Stimulated activated CD4-positive, alpha-beta T cell treated with anti-CD3 and anti-CD28 coated beads, TNF-alpha, amount 100 ng/mL, for 4 hours (primary cell): ENCODE measurements at places on chromosomes 16 and 17.

DNA sequence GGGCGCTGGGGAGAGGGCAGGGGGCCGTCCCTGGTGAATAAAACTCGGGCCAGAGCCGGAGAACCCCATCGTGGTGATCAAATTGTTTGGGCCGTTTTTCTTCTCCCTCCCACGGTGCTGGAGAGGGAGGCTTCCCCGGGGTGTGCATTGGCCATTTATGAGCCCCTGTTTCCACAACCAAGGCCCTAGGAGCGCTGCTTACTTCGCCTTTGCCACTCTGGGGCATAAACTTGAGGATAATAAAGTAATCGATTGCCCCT is 544 bp downstream of the CCP110 start:
- no peak for DNase-seq

- DNase-seq, result no peak
Measured at GRCh38 chr16:12461971-12462370, 341.7 kb downstream of the CPPED1 start.

DNA sequence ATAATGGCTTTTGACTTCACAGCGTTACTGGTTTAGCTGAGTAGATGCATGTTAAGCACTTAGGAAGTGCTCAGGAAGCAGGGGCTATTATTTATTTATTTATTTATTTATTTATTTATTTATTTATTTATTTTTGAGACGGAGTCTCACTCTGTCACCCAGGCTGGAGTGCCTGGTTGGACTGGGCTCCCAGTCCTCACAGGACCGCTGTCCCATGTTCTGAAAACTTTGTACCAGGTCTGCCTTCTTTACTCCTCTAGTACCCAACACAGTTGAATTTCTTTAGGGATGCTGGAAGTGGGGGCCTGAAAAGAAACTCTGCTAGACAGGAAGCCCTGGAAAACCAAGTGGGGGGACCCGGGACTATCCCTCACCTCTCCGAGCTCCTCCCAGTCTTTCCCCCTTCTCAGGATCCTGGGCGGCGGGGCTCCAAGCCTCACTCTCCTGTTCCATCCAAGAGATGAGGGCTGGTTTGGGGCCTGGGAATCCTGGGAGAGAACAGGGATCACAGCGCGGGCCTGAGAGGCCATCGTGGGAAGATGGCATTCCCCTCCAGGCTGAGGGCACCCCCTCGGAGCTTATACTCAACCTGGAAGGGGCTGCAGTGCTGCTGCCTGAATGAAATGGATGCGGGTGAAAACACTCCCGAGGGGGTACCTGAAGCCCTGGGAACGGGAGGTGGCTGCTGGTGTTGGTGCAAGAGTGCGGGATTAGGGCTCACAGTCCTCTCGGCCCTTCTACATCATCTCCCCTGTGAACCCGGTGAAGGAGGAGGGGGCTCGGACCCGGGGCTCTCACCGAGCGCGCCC is 674 bp downstream of the ZNF688 start:
- DNase-seq, result no peak

DNA sequence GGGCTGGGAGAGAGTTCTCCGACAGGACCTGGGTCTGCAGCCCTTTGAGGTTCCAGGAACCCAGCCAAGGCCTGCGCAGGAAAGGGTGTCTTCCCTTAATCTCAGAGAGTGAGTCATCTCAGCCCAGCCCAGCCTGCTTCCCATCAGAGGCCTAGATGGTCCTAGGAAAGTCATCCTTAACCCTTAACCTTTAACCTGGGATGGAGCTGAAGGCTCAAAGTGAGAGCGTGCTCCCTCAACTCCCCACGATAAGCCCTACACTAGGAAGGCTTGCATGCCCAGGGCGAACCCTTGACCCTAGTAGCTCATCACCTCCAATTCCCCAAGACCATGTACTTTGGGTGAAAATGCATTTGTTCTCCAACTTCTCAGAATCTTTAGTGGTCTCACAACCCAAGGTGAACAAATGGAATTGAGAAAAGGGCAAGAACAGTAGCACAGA is 4.8 kb upstream of the ATXN7L3 start:
- DNase-seq, result no peak

DNA sequence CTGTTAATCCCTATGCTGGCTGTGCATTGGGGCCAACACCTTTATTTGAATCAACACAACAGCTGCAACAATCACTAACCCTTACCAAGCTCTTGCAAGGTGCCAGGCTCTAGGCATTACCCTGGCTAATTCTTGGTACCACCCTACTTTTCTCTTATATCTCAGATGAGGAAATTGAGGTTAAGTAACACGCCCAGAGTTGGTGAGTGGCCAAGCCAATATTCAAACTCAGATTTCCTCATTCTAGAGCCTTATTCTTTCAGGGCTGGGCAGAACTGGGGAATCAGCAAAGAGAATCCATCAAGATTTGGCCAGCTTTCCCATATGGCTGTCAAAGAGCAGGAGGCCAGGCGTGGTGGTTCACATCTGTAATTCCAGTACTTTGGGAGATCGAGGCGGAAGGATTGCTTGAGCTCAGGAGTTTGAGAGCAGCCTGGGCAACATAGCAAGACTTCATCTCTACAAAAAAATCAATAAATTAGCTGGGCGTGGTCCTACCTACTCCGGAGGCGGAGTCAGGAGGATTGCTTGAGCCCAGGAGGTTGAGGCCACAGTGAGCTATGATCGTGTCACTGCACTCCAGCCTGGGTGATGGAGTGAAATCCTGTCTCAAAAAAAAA is 23.7 kb downstream of the ARSG start:
- DNase-seq, result no peak

DNA sequence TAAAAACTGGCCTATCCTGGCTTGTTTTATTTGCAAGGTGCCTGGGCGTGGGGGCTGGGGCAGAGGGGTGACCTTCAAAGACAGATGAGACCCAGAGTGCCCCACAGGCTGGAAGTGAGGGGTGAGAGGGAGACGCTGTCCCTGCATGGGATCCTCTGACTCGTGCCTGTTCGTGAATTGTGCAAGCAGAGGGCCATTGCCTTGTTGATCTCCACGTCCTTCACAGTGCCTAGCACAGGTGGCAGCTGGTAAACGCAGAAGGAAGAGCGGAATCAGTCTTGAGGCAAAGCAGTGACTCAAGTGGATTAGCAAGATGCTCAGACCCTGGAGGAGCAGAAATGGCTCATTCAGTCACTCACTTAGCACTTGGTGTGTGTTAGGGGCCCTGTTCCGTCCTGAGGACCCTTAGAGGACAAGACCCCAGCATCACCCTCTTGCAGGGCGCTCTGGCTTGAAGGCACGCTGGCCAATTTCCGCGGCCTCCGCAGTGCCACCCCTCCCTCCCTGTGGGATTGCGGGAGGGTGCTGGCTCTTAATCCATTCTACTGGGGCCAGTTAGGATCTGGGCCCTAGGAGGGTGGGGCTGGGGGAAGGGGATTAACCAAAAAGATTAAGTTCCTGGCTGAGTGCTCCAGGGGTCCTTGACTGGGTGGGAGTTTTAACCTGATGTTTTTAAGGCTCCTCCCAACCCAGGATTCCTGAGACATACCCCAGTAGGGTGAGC is 151.2 kb downstream of the CCDC182 start:
- no peak for DNase-seq

- DNase-seq, result no peak
Measured at GRCh38 chr16:71837150-71837549, 8.6 kb upstream of the ATXN1L start.

- DNase-seq, result no peak
Measured at GRCh38 chr16:46962629-46963028, 10.8 kb downstream of the DNAJA2 start.

GRCh38 chr17:5260542-5260941 is 21.5 kb upstream of the RABEP1 start:
- DNase-seq, result no peak

DNA sequence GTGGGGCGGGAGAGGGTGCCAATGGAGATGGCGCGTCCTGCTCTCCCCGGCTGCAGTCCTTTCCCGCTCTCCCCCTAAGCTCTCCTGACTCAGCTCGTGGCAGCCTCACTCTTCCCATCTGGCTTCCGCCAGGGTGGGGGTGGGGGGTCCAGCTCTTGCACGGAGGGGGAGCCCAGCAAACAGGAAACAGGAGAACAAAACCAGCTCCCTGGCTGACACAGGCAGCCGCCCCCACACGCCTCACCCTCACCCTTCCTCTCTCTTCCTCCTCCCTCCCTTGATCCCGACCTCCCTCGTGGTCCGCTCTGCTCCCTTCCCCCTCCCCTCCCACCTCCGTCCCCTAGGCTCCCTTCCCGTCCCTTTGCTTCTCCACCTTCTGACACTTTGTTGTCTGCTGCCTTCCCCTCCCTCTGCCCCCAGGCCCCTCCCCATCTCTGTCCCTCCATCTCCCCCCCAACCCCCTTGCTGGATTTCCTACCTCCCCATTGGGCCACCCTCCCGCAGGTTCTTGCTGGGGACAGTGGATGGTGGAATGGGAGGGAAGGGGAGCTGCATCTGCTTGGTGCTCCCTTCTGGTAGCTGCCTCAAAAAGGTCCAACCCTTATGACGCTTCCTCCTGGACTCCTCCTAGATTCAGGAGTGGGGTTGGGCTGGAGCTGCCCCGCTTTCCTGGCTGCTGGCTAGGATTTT is 23.7 kb downstream of the ARHGAP23 start:
- no peak for DNase-seq

- DNase-seq, result no peak
Measured at GRCh38 chr17:13931111-13931526, 138.2 kb upstream of the COX10 start.

- DNase-seq, result no peak
Measured at GRCh38 chr17:11598274-11599221, at the start of gene DNAH9. Gene DNAH9 (plus strand): TSS chr17:11598470. CDS start chr17:11598499, 29 bp downstream.

DNA sequence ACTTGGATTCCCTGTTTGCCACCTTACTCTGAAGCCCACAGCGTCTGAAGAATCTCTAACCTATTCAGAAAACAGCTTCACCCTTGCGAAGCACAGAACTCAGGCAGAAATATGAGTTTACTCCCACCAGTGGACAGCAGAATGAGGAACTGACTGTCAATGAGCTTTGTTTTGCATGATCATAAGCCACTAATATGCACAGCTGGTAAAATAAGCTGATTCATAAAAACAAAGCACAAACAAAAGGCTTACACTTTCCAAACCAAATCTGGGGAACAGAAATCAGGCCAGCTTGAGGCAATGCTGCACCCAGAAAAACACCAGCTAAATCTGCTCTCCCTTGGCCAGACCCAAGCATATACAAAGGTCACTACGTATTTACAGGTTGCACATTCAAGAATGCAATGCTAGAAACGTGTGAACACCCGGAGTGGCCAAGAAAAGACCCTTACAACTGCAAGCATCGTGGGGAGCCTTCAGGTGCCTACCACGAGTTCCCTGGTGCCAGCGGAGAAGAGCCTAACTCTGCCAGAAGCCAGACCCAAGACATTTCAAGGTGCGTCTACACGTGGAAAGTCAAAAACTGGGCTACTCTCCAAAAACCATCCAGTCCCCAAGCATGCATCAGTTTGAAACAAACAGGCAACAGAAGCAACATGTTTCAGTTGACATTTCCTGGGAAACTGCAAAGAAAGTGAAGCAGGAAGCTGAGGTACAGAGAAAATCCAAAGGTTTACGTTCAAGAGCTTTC is 207.1 kb downstream of the ZFHX3 start:
- no peak for DNase-seq

GRCh38 chr17:77782201-77782600 is 176.3 kb upstream of the TNRC6C start:
- DNase-seq, result no peak

DNA sequence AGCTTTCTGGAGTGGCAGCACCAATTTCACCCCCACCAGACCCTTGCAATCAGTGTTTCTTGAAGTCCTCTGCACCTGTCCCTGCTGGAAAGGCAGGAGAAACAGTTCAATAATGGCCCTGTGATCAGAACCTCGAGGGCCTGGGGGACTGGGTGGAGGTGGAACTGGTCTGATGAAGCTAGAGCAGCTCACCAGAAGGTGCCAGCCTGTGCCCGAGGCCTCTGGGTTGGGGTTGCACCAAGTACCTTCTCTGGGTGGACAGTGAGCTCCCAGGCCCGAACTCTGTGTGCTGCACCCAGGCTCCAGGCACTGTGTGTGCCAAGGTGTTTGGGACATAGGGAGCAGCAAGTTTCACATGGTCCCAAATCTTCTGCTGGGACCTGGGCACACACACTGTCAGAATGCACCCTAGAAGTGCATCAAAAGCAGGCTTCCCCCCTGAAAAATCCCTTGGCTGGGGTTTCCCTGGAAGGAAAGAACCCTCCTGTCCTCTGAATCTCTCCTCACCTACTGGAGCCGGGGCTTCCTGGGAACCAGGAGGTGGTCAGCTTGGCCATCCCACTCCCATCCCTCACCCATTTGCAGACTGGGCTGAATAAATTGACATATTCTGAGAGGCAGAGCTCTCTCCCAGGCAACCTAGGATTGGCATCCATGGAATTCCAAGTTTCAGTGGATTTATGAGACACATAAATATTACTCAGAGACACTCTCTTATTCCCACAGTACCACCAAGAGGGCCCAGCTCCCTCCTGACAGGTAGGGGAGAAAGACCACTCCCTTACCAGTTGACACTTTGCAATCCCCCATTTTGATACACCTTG is 17.4 kb downstream of the CD300LG start:
- DNase-seq, result no peak

- no peak for DNase-seq
Measured at GRCh38 chr17:21288571-21289017, 4.1 kb downstream of the MAP2K3 start.

- no peak for DNase-seq
Measured at GRCh38 chr16:88084881-88085280, 133.6 kb downstream of the BANP start.

GRCh38 chr17:16439811-16440351 is 24.5 kb downstream of the TRPV2 start:
- DNase-seq, result no peak

GRCh38 chr16:4966736-4967453 is 8.8 kb downstream of the SEC14L5 start:
- no peak for DNase-seq

DNA sequence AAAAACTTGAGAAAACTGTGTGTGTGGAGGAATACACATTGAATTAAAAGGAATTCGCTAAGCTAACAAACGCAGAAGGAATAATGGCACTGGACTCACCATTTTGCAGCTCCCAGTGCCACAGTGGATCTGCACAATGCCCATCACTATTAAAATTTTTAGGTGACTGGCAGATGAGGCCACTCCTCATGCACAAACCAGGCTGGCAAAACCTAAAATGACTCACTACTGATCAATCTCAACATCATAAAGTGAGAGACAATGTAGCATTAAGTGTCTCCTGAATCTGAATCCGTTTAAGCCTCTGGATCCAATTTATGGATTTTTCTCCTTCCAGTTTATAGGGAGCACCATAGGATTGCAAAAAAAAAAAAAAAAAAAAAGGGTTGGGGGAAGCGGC is 20.6 kb downstream of the MYH10 start:
- DNase-seq, result no peak
